ENCODE measurements at places on chromosomes 16 and 17.

- H3K4me3 ChIP-seq = no peak overlapping the region
- H3K27me3 ChIP-seq = no peaks in the 10 kb centered on the region
- H3K27ac ChIP-seq = no peak overlapping the region
- H3K4me1 ChIP-seq = no peaks in the 10 kb centered on the region
- no peaks in the 10 kb centered on the region for H3K36me3 ChIP-seq
Measured at GRCh38 chr16:25198021-25198420, 18.7 kb upstream of the AQP8 start.

DNA sequence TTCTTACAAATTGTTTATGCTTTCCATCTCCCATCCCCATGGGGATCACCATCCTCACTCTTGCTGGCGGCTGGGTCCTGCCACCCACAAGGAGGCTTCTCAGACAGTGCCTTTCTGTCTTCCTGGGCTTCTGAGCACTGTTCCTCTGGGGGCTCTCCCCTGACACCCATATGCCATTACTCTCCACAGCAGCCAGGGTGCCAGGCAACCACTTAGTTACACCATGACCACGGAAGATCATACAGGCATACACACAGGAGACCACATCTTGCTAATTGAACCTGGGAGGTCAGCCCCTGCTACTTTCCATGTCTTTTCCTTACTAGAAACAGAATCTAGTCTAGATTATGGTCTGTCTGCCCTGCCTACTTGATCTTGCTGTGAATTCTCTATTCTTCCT, 27.7 kb upstream of the HS3ST2 start:
- H3K36me3 ChIP-seq = no peaks in the 10 kb centered on the region
- no peaks in the 10 kb centered on the region for H3K4me1 ChIP-seq

DNA sequence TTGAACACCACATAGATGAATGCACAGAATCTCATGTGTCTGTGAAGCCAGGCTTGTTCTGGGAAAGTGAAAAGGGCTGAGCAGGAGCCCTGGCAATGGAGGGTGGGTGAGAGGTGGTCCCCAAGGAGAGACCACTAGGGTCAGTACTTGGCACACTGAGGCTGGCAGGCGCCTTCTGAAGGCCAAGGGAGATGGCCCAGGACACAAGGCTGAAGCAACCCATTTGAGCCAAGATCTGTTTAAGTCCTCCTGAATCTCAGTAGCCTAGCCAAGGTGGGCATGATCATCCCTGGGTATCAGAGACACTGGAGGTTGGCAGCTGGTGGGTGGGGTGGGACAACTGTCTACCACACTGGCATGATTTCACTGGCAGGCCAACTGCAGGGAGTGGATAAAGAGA, 1741.2 kb downstream of the TP53TG3F start:
- H3K27ac ChIP-seq = no peak overlapping the region
- DNase-seq = no peak
- H3K4me1 ChIP-seq = no peaks in the 10 kb centered on the region
- H3K36me3 ChIP-seq = no peaks in the 10 kb centered on the region
- no peak overlapping the region for H3K4me3 ChIP-seq
- H3K27me3 ChIP-seq = no peaks in the 10 kb centered on the region

- H3K36me3 ChIP-seq = peaks cover 97% of the 10 kb centered on the region
- H3K27ac ChIP-seq = no peak overlapping the region
- DNase-seq = no peak
- no peaks in the 10 kb centered on the region for H3K4me1 ChIP-seq
Measured at GRCh38 chr16:53480394-53480793, 22.6 kb downstream of the AKTIP start.

- no peak overlapping the region for H3K4me3 ChIP-seq
- DNase-seq = no peak
- no peaks in the 10 kb centered on the region for H3K36me3 ChIP-seq
- no peak overlapping the region for H3K27ac ChIP-seq
- H3K4me1 ChIP-seq = no peaks in the 10 kb centered on the region
Measured at GRCh38 chr16:63228259-63228658, 1192.0 kb upstream of the CDH8 start.

DNA sequence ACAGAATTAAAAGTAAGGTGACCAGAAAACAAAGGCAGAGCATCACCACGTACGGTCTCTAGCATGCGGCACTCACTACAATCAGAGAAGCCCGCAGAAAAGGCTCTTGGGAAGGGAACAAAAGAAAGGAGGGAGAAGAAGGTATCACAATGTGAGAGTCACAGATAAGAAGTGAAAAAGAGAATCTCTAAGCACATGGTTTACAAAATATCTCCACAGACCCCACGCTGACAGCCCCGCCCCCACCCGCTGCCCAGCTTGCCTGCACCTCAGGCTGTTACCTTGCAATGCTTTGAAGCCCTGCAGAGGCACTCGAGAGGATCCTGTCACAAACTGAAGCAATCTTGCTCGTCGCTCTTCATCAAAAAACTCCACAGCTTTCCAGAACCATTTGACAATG, 40.5 kb downstream of the CEP95 start:
- no peaks in the 10 kb centered on the region for H3K4me1 ChIP-seq
- no peak overlapping the region for H3K27ac ChIP-seq
- H3K27me3 ChIP-seq = no peaks in the 10 kb centered on the region
- H3K4me3 ChIP-seq = no peak overlapping the region
- no peaks in the 10 kb centered on the region for H3K36me3 ChIP-seq

DNA sequence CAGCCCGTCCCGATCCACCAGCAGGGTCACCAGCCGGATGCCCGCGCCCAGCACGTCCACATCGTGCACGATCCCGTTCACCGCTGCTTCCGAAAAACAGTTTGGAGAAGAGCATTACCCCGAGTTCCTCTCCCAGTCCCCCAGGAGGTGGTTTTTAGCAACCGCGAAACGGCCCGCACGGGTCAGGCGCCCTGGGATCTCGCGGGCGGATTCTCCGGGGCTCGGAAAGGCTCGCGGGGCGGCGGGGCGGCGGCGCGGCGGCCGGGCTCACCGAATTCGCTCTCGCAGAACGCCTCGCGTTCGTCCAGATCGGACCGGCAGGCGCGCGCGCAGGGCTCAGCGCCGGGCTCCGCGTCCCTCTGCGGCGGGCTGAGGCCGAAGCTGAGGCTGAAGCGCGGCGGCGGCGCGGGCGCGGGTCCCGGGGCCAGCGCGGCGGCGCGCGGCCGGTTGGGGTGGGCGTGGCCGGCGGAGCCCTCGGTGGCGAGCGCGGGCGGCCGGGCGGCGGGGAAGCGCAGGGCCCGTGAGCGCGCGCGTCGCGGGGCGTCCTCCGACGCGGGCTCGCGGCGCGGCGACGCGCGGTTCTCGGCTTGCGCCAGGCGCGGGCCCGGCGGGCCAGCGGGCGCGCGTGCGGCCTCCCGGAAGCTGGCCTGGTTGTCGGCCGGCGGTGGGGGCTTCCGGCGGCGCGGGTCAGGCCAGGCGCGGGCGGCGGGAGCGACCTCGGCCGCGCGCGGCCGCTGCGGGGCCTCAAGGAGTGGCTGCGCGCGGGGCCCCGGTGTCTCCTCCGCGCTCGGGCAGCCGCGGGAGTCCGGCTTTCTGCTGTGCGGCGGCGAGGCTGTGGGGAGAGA, 2.9 kb downstream of the C17orf58 start:
- H3K4me3 ChIP-seq = peak overlapping the region; percentile 87
- peaks cover 7% of the 10 kb centered on the region for H3K4me1 ChIP-seq
- peak; percentile 55 for DNase-seq
- no peaks in the 10 kb centered on the region for H3K27me3 ChIP-seq

- H3K27ac ChIP-seq = peak overlapping the region; percentile 83
- no peaks in the 10 kb centered on the region for H3K27me3 ChIP-seq
- peaks cover 12% of the 10 kb centered on the region for H3K4me1 ChIP-seq
- no peak overlapping the region for H3K4me3 ChIP-seq
- no peak for DNase-seq
- H3K36me3 ChIP-seq = no peaks in the 10 kb centered on the region
Measured at GRCh38 chr17:19343671-19344151, 18.8 kb downstream of the B9D1 start.

GRCh38 chr17:58403311-58403710, 14.0 kb downstream of the RNF43 start:
- H3K4me3 ChIP-seq = no peak overlapping the region
- no peaks in the 10 kb centered on the region for H3K4me1 ChIP-seq
- H3K27me3 ChIP-seq = no peaks in the 10 kb centered on the region
- no peak for DNase-seq
- no peak overlapping the region for H3K27ac ChIP-seq

GRCh38 chr16:10325783-10326543, 59.9 kb upstream of the ATF7IP2 start:
- no peaks in the 10 kb centered on the region for H3K36me3 ChIP-seq
- no peaks in the 10 kb centered on the region for H3K27me3 ChIP-seq

- H3K27me3 ChIP-seq = no peaks in the 10 kb centered on the region
- H3K36me3 ChIP-seq = no peaks in the 10 kb centered on the region
- no peaks in the 10 kb centered on the region for H3K4me1 ChIP-seq
- no peak overlapping the region for H3K4me3 ChIP-seq
- no peak for DNase-seq
Measured at GRCh38 chr17:82802075-82802780, 37.6 kb downstream of the ZNF750 start.

DNA sequence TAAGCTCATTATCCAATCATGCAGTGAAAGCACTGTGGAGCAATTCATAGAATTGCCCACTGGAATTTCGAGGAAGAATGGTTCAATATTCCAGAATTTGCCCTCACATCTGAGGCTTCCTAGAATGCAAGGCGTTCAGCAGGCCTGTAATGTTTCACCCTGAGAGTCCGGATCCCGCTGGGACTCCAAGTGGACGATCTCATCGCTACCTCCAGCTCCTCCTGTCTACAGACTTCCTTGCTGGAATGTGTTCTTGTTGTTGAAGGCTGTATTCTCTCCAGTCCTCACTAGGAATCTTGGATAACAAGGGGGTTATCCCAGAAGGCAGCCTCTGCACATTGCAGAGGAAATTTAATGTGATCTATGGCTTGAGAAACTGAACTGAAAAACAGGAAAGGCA, 7.8 kb downstream of the SLC47A1 start:
- H3K4me3 ChIP-seq = no peak overlapping the region
- H3K36me3 ChIP-seq = no peaks in the 10 kb centered on the region
- no peak for DNase-seq
- H3K27ac ChIP-seq = no peak overlapping the region

GRCh38 chr17:44689477-44690217, at the start of gene CCDC43:
Gene CCDC43 (minus strand): TSS chr17:44689776. CDS start chr17:44689753, 23 bp downstream.
- peak; percentile 63 for DNase-seq
- no peaks in the 10 kb centered on the region for H3K36me3 ChIP-seq
- H3K4me1 ChIP-seq = peaks cover 4% of the 10 kb centered on the region

- H3K36me3 ChIP-seq = no peaks in the 10 kb centered on the region
- H3K27ac ChIP-seq = no peak overlapping the region
- peaks cover 7% of the 10 kb centered on the region for H3K27me3 ChIP-seq
- H3K4me3 ChIP-seq = no peak overlapping the region
- DNase-seq = no peak
Measured at GRCh38 chr16:2866431-2866830, 8.5 kb upstream of the PRSS22 start.
